ENCODE measurements at places on chromosomes 3 and 15.

- no peak for DNase-seq
These were observed 111.1 kb upstream of the CBLB start for GRCh38 chr3:105979961-105980360.

DNA sequence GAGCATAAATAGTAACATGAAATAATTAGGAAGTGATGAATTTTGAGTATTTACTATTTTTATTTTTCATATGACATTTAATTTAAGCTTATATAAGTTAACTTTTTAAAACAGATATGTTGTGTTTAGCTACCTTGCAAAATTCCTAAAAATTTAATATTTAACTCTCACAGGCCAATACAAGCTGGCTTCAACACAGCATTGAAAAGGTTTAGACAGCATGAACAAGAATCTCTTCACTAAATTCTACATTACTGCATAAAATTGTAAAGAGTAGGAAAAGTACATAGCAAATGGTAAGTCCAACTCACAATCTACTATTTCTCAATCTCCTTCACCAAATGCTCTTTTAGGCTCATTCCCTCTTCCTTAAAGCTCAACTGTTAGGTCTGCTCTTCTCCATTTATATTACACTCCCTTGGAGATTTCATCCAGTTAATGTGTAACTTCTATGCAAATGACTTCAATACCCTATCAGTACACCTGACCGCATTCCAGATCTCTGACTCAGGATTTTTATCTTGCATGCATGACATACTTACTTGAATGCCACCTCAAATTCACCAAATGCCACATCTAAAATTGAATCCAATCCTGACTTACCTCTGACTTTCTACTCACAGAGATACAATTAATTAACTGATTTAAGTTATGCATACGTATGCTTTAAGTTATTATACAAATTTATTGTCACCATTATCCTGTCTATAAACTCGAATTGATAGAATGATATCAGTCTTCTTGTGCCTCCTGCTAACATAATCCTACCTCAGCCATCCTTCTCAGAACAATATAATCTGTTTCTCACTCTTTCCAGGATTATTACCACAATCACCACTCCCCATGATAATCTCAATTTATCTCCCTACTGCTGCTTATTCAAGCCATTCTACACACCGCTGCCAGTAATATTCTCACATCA, 127.0 kb downstream of the STAG1 start:
- DNase-seq, result no peak

GRCh38 chr15:89494031-89494430, 2.4 kb downstream of the RHCG start:
- no peak for DNase-seq

DNA sequence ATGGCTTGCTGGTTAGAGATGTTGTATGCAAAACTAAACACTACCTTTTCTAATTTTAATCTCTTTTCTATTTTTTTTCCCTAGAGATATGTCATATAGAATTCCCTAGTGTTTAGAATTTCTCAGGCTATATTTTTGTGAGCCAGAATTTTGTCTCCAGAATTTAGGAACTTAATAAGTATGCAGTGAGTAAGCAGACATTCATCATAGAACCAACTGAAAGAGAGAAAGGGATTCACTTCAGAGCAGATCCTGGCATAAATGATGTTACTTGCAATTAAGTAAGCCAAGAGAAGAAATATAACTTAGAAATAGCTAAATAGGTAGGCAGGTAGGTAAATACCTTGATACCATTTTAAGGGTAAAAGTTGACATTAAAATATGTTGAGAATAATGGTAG, 288.9 kb downstream of the ZNF385D start:
- no peak for DNase-seq

DNA sequence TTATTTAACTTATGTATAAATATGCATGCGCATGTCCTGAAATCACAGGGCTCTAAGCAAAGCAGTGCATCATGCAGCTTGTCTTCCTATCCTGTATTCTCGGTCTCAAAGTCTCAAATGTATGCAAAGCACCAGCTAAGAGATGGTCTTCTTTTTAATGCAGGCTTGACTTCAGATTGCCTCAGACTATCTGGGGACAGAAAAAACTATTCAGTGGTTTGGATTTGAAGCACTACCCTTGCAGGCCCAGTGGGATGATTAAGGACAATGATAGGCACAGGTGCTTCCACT, 18.5 kb upstream of the NMNAT3 start:
- DNase-seq, result no peak

DNA sequence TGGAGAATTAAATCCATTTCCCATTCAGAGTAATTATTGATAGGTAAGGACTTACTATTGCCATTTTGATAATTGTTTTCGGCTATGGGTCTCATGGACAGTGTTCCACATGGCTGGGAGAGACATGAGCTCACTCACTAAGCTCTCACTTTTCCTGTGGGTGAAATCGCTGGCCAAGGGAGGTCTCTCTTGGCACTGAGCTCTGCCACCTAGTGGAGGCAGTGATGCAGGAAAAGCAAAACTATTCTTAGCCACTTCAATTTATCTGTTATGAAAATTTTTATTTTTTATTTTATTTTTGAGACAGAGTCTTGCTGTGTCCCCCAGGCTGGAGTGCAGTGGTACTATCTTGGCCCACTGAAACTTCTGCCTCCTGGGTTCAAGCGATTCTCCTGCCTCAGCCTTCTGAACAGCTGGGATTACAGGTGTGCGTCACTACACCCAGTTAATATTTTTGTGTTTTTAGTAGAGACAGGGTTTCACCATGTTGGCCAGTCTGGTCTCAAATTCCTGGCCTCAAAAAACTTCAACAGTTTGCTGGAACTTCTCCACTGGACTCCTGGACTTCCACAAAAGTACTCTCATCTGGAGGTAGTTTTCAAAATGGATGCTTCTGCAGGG, 4.7 kb upstream of the RNF13 start:
- no peak for DNase-seq

All from cerebellar nuclear complex (tissue), 1 donor.